Stimulated activated CD4-positive, alpha-beta T cell treated with anti-CD3 and anti-CD28 coated beads, Interleukin-15, amount 100 ng/mL, for 1 hour (primary cell): ENCODE measurements at places on chromosomes 6 and 20.

GRCh38 chr6:166969390-166970002 is 13.1 kb upstream of the RNASET2 start:
- DNase-seq: no peak

GRCh38 chr20:58604128-58604881 is 46.8 kb upstream of the STX16 start:
- no peak for DNase-seq

GRCh38 chr6:12804952-12805645 is 88.5 kb downstream of the PHACTR1 start:
- DNase-seq: no peak

DNA sequence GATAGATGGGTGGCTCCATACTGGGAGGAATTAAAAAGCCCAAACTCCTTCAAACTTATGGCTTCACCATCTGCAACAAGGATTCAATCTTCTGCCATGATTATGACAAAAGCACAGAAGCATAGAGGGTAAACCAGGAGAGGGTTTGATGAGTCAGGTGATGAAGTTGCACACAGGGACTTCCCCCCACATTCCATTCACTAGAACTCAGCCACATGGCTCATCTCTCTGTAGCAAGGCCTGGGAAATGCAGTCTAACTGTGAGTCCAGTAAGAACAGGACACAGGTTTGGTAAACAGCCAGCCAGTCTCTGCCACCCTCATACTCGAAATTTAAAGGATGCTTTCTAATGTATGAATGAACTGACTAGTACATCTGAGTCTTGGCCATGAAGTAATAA is 142.9 kb downstream of the HIVEP2 start:
- no peak for DNase-seq

GRCh38 chr6:37110500-37111461 is 59.2 kb upstream of the PIM1 start:
- DNase-seq: no peak

GRCh38 chr20:37524859-37525708 is 2.6 kb downstream of the BLCAP start:
- DNase-seq: no peak

DNA sequence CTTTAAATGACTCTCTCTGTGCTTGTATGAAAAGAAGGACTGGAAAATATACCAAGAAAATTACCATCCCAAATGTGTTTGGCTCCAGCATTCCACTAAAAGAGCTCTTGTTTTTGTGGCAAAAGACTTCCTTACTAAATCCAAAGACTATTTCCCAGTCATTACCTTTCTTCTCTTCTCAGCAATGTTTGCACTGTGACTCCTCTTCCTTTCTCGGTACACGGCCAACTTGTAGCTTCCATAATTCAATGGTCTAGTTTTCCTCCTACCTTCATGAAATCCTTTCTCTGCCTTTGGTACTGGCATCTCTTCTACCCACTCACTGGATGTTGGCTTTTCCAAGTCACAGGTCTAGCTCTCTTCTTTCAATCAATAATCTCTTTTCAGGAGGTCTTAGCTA is 568.5 kb upstream of the JAG1 start:
- no peak for DNase-seq

- no peak for DNase-seq
Observed at GRCh38 chr6:64815718-64816117, 891.3 kb downstream of the EYS start.

GRCh38 chr6:79373246-79373645 is 138.8 kb upstream of the HMGN3 start:
- DNase-seq: no peak
